ENCODE measurements at places on chromosomes 7 and 10. TPM values are rescaled to one million over a fixed set of nuclear protein-coding genes. Genes with fewer than 3 reads are reported as not detected.

DNA sequence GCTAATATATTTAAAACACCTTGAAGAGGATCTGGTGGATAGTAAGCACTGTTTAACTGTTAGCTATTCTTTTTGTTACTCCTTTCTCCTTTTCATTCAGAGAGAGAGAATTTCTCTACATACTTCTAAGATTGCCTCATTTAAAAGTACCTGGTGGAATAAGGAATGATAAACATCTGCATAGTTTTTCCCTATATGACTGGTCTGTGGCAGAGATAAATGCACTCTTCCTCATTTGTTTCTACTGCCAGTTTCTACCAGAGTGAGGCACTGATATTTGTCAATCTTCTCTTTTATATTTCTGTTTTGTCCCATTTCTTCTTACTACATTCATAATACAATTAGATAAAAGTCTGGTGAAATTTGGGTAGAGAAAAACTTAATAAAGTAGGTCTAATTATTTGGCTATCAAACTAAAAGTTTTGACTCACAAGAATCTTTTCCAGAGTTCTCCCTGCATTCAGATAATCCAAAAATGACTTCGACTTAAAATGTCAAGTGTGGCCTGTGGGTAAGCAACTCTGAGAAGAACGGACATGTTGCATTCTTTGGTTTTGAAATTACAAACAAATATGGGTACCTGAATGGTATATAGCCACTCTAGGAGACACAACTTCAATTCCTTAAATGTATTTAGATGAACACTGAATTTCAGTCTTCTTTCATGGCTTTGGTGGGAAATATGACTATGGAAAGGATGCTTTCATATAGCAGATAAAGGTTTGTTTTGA lies 38.8 kb downstream of the RNLS start:
- no peaks in the 10 kb centered on the region for H3K36me3 ChIP-seq
- no peak for DNase-seq
- H3K4me3 ChIP-seq, result no peak overlapping the region
- no peaks in the 10 kb centered on the region for H3K4me1 ChIP-seq
- no peak overlapping the region for H3K27ac ChIP-seq

DNA sequence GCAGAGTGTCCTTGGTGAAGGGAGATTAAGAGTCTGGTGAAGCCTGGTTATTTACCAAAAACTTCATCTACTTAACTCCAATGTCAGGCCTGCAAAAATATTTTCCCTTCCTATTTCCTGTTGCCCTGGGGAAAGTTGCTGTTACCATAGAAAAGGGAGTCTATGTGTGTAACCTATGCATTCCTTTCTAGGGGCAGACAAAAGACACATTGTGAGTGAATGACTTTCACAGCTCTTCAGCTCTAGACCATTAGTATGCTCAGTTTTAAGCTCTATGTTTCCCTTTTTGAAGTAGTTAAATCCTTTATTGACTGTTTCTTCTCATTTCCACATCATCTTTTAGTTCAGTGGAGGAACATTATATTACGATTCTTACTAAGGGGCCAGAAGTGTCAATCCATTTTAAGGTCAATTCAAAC lies 45.6 kb upstream of the SGCE start:
- H3K27me3 ChIP-seq, result no peaks in the 10 kb centered on the region
- no peak overlapping the region for H3K4me3 ChIP-seq
- no peaks in the 10 kb centered on the region for H3K4me1 ChIP-seq
- H3K27ac ChIP-seq, result no peak overlapping the region
- no peak for DNase-seq
- no peaks in the 10 kb centered on the region for H3K36me3 ChIP-seq

The CYTH3 gene
- 4.5 TPM for total RNA-seq

DNA sequence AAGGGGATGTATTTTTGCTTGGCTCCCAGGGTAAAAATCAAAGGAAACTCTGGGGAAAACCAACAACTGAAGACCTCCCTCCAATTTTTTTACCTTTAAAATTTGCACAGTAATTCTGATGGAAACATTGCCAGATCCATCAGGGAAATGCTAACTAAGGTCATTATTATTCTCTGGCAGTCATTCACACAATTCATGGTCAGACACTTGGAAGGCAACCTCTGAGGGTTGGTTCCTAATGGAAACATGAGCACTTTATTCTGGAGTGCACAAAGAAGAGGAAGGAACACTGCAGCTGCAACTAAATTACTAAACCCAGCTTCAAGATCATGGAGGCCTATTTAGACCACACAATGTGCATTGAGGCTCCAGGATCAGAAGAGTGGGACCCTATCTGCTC lies 34.2 kb downstream of the SRI start:
- no peak overlapping the region for H3K27ac ChIP-seq

DNA sequence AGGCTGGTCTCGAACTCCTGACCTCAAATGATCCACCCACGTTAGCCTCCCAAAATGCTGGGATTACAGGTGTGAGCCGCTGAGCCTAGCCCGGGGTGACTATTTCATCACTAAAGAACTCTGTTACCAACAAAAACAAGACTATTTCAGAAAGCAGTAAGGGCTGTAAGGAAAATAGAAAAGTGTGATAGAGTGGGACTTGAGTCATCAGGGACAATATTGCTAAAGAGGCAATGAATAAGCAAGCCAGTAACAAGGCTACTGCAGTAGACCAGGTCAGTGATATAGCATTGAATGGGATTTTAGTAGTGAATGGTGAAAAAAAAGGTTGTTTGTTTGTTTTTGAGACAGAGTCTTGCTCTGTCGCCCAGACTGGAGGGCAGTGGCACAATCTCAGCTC lies 51.7 kb downstream of the SVOPL start:
- no peaks in the 10 kb centered on the region for H3K27me3 ChIP-seq
- no peak overlapping the region for H3K27ac ChIP-seq
- no peaks in the 10 kb centered on the region for H3K36me3 ChIP-seq
- no peak overlapping the region for H3K4me3 ChIP-seq
- H3K4me1 ChIP-seq, result no peaks in the 10 kb centered on the region
- DNase-seq, result no peak

DNA sequence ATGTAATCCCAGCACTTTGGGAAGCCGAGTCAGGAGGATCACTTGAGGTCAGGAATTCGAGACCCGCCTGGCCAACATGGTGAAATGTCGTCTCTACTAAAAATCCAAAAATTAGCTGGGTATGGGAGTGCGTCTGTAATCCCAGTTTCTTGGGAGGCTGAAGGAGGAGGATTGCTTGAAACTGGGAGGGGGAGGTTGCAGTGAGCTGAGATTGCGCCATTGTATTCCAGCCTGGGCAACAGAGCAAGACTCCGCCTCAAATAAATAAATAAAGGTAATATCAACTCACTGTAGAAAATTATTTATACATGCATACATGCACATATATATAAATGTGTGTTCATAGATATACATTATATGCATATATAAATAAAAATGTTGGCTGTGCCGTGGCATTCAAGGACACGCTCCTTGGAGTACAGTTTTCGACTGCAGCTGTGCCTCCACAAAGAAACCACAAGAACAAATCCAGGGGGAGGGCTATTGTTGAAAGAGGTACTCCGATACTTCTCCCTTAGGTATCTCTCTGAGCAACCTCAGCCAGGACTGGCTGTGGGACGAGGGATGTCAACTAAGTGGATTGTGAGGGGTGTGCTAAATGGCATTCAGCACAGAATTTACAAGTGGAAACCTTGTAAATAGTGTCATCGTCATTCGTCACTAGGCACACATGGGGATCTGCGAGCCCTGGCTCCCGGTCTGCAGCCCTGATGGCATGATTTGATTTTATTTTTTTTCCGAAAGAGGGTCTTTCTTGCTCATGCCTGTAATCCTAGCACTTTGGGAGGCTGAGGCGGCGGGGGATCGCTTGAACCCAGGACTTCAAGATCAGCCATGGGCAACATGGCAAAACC lies 49.3 kb downstream of the HIP1 start:
- H3K27me3 ChIP-seq, result no peaks in the 10 kb centered on the region
- H3K4me1 ChIP-seq, result no peaks in the 10 kb centered on the region
- H3K36me3 ChIP-seq, result no peaks in the 10 kb centered on the region
- no peak overlapping the region for H3K4me3 ChIP-seq

DNA sequence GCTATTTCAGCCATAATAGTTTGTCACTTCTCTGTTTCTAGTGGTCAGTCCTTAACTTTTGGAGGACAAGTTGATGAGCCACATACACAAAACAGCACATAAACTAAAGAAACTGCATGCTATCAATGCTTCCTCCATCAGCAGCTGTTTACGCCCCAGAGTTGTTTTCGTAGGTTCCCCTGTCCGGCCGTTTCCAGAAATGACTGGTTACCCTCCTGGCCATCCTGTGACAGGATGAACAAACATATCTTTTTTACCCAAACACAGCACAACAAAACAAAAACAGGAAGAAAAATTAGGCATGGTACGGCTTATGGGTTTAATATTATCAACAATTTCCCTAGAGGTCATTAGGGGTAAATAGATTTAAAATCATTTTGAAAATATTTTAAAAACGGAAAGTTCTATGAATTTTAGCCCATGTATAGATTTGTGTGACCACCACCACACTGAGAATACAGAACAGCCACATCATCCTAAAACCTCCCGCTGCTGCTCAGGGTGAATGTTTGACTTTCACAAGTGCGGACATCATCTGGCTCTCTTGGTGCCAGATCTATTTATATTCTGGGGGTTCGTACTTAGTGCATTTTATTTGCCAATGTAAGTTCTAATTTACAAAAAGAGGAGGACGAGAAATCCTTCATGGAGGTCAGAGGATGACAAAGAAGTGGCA lies 74.8 kb downstream of the HIPK2 start:
- H3K4me1 ChIP-seq, result no peaks in the 10 kb centered on the region
- no peak overlapping the region for H3K4me3 ChIP-seq
- no peaks in the 10 kb centered on the region for H3K36me3 ChIP-seq
- H3K27me3 ChIP-seq, result no peaks in the 10 kb centered on the region

DNA sequence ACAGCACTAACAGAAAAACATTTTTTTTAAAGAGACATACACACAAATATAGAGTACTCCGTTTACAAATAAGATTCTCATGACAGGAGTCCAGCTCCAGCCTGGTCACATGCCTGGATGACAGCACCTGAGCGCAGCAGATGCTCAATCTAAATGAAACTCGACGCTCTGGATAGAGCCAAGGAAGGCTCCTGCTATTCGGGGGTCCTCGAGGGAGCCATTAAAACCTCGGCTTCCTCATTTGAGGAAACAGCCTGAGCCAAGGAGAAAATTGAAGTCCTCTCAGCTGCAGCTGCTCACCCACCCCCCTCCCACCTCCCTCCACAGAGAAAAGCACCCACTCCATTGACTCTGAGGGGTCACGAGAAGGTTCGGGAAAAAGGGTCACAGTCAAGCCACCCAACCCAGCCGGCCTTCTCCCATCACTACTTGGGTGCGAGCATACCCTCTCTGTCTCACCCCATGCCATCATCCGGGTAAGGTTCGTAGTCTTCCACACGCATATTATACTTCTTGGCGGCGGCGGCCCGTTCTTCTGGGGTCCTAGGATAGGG lies 673 bp downstream of the NDUFB8 start:
- peak overlapping the region; percentile 97 for H3K4me3 ChIP-seq
- DNase-seq, result no peak
- peak overlapping the region; percentile 83 for H3K27ac ChIP-seq
- H3K4me1 ChIP-seq, result peaks cover 35% of the 10 kb centered on the region

The CASTOR2 gene
- 6.3 TPM for total RNA-seq

GRCh38 chr10:45265996-45266395 lies 49.4 kb downstream of the OR13A1 start:
- no peak overlapping the region for H3K4me3 ChIP-seq
- H3K36me3 ChIP-seq, result no peaks in the 10 kb centered on the region
- no peak overlapping the region for H3K27ac ChIP-seq
- no peaks in the 10 kb centered on the region for H3K27me3 ChIP-seq
- DNase-seq, result no peak

The FLNC gene
- not detected for total RNA-seq

The SPACDR gene
- 1.7 TPM for total RNA-seq

GRCh38 chr10:97940534-97940933 lies 89.9 kb downstream of the CRTAC1 start:
- no peaks in the 10 kb centered on the region for H3K4me1 ChIP-seq
- DNase-seq, result no peak
- no peaks in the 10 kb centered on the region for H3K27me3 ChIP-seq
- no peaks in the 10 kb centered on the region for H3K36me3 ChIP-seq
- H3K27ac ChIP-seq, result no peak overlapping the region

- no peaks in the 10 kb centered on the region for H3K27me3 ChIP-seq
- no peaks in the 10 kb centered on the region for H3K4me1 ChIP-seq
- no peak overlapping the region for H3K27ac ChIP-seq
- H3K4me3 ChIP-seq, result no peak overlapping the region
Measured at GRCh38 chr10:125014836-125015355, 73.0 kb downstream of the ZRANB1 start.

- no peak for DNase-seq
- H3K36me3 ChIP-seq, result no peaks in the 10 kb centered on the region
- no peak overlapping the region for H3K27ac ChIP-seq
- no peak overlapping the region for H3K4me3 ChIP-seq
- H3K4me1 ChIP-seq, result no peaks in the 10 kb centered on the region
Measured at GRCh38 chr10:8638088-8638672, 583.7 kb downstream of the GATA3 start.

The OR6B1 gene
- not detected for total RNA-seq

GRCh38 chr7:121385800-121386179 lies 10.3 kb downstream of the FAM3C start:
- no peaks in the 10 kb centered on the region for H3K36me3 ChIP-seq
- no peak for DNase-seq
- no peak overlapping the region for H3K27ac ChIP-seq

DNA sequence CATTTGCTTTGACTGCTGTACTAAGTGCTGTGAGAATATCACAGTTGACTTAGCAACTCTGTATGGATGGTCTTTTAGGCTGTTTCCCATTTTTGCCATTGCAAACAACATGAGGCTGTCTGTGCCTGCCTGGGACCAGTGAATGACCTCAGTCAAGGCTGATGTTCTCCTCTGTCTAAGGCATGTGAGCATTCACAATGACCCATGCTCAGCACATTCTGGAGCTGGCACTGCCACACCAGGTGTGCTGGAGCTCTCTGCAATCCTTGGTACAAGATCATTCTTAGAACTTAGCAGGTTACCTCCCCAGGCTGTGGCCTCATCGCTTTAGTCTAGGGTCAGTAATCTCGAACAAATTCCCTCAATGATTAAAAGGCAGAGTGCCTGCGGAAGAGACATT lies 61.9 kb downstream of the SH3PXD2A start:
- no peaks in the 10 kb centered on the region for H3K4me1 ChIP-seq
- no peaks in the 10 kb centered on the region for H3K36me3 ChIP-seq
- H3K27me3 ChIP-seq, result no peaks in the 10 kb centered on the region
- no peak overlapping the region for H3K27ac ChIP-seq
- no peak for DNase-seq

All from CD8-positive, alpha-beta memory T cell (primary cell).